ENCODE measurements at places on chromosomes 3 and 15.

GRCh38 chr3:157755233-157755632, 252.0 kb upstream of the VEPH1 start:
- no peak for DNase-seq

- no peak for DNase-seq
Observed at GRCh38 chr15:70561885-70562284, 201.5 kb downstream of the UACA start.

GRCh38 chr15:31031471-31032067, 40.1 kb upstream of the MTMR10 start:
- DNase-seq, result no peak

DNA sequence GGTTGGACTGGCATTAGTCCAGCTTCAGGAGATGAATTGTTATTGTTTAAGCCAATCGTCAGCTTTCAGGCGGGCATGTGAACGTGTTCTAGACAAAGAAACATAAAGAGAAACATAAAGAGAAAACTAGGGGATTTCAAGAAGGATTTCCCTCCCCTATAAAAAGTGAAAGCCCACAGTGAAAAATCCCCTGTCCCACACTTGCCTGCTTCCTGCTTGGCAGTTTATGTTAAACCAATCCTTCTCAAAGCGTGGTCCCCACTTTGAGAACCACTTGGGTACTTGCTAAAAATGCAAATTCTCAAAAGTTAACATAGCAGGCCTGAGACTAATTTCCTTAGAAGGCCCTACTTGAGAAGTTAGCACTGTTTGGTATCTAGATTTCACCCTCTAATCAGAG, 293.0 kb upstream of the SOX14 start:
- DNase-seq, result no peak

GRCh38 chr3:89440386-89440785, 333.0 kb downstream of the EPHA3 start:
- no peak for DNase-seq

- no peak for DNase-seq
Observed at GRCh38 chr3:68904064-68904463, 28.3 kb downstream of the TAFA4 start.

GRCh38 chr3:49454898-49455681, 15.0 kb upstream of the DAG1 start:
- no peak for DNase-seq

- DNase-seq, result no peak
Observed at GRCh38 chr3:37130984-37131859, 43.2 kb downstream of the LRRFIP2 start.

DNA sequence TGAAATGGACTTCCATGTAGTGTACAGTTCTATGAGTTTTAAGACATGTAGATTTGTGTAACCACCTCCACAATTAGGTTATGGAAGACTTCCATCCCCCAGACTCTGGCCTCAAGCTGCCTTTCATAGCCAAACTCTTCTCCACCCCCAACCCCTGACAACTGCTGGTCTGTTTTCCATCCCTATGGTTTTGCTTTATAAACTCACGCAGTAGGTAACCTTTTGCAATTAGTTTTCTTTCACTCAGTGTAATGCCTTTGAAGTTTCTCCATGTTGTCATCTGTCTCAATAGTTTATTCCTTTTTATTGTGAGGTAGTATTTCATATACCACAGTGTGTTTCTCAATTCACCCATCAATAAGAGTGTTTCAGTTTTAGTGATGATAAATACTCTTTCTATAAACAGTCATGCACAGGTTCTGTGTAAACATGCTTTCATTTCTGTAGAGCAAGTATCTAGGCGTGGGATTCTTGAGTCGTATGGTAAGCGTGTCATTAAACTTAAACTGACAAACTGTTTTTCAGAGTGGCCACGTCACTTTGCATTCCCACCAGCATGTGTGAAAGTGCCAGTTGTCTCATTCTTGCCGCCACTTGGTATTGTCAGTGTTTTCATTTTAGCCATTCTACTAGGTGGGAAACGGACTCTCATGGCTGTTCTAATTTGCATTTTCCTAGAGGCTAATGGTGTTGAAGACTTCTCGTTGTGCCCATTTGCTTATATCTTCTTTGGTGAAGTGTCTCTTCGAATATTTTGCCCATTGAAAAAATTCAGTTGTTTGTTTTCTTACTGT, 47.3 kb upstream of the ALDH1A3 start:
- no peak for DNase-seq

- no peak for DNase-seq
Observed at GRCh38 chr3:115549071-115549470, 74.2 kb upstream of the GAP43 start.

GRCh38 chr3:27699067-27699466, 23.1 kb downstream of the EOMES start:
- DNase-seq, result no peak

- DNase-seq, result peak; percentile 80
Observed at GRCh38 chr3:65785065-65785645, 253.6 kb downstream of the MAGI1 start.

- no peak for DNase-seq
Observed at GRCh38 chr3:48240000-48240963, 622 bp upstream of the ZNF589 start.

- DNase-seq, result no peak
Observed at GRCh38 chr15:94778840-94779239, 547.5 kb downstream of the MCTP2 start.

- DNase-seq, result no peak
Observed at GRCh38 chr15:79804838-79805237, 92.0 kb downstream of the MTHFS start.

- peak; percentile 15 for DNase-seq
Observed at GRCh38 chr15:86608461-86609205, 529.0 kb downstream of the AGBL1 start.

DNA sequence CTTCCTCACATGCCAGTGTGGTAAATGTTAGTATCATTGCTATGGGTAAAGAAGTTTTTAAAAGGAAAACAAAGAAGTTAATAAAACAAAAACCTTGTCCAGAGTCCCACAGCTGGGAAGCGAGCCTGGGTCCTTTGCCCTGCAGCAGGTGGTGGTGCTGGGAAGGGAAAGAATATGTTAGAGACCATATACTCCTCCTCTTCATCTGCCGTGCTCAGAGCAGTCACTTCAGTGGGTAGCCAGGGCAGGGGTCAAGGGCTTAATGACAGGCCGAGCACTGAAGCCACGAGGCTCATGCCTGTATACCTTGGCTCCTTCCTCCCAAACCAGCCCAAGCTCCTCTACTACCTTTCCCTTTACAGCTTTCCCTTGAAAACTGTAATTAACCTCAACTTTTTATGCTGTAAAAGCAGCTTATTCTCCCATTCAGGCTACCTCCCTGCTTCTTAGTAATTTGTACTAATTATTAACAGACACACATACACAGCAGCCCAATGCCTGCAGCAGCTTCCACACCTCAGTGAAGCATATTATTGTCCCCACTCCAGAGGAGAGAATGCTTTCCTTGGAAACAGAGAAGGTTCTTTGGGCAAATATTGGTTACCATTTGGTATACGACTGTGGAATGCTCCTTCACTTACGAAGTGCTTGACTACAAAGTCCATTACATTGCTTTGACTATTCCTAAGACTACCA, 362.1 kb downstream of the EPHB1 start:
- no peak for DNase-seq

DNA sequence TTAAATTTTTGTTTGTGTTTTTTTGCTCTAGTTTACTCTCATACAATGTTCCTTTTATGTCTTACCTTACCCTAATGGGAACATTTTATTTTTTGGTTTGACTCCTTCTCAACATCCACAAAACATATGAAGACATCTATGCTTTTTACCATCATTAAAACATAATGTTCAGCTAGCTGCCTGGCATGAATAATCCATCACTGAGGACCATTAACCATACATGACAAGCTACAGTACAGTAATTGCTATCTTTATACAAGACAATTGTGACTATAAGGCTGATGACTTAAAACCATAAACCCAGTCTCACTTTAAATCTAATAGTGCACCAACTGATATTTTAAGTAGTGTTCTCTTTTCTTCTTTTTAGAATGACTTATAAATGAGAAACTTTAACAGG, 13.7 kb downstream of the SERPINI1 start:
- DNase-seq, result no peak

DNA sequence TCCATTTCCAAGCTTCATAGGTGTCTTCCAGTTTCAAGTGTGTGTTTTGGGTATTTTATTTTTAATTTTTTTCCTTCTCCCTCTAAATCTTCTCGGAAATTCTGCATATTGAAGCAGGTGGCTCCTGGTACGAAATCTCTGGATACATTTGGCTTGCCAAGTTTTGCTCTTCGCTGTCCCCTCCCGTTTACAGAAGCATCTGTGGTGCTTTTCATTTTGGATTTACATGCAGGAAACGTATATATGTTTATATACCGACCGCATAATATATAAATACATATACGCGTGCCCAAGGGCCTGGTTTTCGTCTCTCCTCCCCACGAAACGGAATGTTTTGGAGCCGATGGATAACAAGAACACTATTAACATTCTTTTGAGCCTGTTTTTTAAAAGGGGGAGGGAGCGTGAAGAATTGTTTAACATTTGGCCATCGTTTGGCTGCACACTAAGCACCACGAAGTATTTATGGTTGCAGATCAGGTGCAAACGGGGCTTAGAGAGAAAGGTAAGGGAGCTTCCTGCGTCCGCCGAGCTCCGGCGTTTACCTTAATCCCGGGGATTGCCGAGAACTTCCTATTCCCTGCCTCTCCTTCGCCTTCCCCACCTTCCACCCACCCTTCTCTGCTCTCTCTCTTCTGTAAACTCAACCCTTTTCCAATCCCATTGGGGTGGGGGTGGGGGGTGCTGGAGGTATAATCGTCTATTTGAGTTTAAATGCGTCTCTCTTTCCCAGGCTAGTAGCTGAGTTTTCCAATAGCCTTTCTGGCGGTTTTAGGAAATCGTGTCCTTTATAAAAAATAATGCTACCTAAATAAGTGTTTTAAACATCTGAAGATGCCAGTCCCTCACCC, 1.1 kb upstream of the NLGN1 start:
- no peak for DNase-seq

Data from Ammon's horn (tissue), 1 donor.